SIG-M5 (cell line): ENCODE measurements at places on chromosomes 1 and 21.

GRCh38 chr1:63101336-63101735, 221.0 kb upstream of the FOXD3 start:
- no peak for DNase-seq

GRCh38 chr1:100661176-100661575, 58.4 kb upstream of the VCAM1 start:
- DNase-seq: no peak

- no peak for DNase-seq
These were observed 43.5 kb downstream of the FBXO2 start for GRCh38 chr1:11610629-11611180.

GRCh38 chr1:234917495-234918180, 211.0 kb downstream of the TOMM20 start:
- no peak for DNase-seq

- DNase-seq: no peak
These were observed 309.9 kb upstream of the PRMT6 start for GRCh38 chr1:106746448-106747085.

DNA sequence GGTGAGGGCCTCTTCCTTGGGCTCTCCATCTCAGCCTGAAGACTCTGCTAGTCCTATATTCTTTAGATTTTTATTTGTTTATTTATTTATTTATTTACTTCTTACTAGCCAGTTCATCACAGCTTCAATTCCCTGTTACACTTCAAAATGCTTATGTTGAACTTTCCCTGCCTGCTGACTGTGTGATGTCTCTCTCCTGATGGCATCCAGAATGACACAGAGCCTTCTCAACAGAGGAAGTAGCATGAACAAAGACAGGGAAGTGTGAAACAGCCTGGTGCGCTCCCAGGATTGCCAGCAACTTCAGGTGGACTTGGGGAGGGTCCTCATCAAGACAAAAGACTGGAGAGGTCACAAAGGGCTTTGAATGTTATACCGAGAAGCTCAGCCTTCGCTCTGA, 4.3 kb upstream of the IPO13 start:
- DNase-seq: no peak

GRCh38 chr1:192550922-192551534, 24.5 kb upstream of the RGS1 start:
- DNase-seq: peak; percentile 31

- no peak for DNase-seq
These were observed at the start of gene ERG for GRCh38 chr21:38498057-38498833. Gene ERG, minus strand, starts transcription at chr21:38498477. Its CDS starts 97 bp downstream, at chr21:38498380.

GRCh38 chr1:244552336-244552735, 91.3 kb downstream of the CATSPERE start:
- DNase-seq: no peak

GRCh38 chr1:235336903-235337302, 8.5 kb downstream of the GGPS1 start:
- no peak for DNase-seq
